ENCODE measurements at places on chromosomes 12 and 14.

- no peak for DNase-seq
Observed at GRCh38 chr12:112473056-112473455, 54.3 kb downstream of the PTPN11 start.

- DNase-seq, result no peak
Observed at GRCh38 chr12:120235369-120236323, 29.9 kb downstream of the PXN start.

DNA sequence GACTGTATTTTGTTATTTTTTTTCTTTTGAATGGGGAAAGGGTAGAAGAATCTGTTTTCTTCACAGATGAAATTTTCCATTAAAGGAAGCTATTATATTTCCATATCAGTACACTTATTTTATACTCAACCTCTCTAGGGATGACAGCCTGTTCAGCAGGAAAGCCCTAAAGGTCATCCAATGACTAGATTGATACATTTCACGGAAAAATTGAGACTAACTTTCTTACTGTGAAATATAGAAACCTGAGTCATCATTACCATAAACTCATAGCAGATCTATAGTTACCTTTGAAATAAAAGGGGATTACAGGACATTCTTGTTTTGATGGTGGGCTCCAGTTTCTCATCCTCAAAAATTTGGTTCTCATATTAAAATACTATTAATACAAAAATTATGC is 36.1 kb upstream of the PTCSC3 start:
- DNase-seq, result no peak

- no peak for DNase-seq
Observed at GRCh38 chr14:35956376-35957085, 130.4 kb downstream of the BRMS1L start.

GRCh38 chr12:131355361-131356245 is 355.3 kb upstream of the SFSWAP start:
- no peak for DNase-seq

DNA sequence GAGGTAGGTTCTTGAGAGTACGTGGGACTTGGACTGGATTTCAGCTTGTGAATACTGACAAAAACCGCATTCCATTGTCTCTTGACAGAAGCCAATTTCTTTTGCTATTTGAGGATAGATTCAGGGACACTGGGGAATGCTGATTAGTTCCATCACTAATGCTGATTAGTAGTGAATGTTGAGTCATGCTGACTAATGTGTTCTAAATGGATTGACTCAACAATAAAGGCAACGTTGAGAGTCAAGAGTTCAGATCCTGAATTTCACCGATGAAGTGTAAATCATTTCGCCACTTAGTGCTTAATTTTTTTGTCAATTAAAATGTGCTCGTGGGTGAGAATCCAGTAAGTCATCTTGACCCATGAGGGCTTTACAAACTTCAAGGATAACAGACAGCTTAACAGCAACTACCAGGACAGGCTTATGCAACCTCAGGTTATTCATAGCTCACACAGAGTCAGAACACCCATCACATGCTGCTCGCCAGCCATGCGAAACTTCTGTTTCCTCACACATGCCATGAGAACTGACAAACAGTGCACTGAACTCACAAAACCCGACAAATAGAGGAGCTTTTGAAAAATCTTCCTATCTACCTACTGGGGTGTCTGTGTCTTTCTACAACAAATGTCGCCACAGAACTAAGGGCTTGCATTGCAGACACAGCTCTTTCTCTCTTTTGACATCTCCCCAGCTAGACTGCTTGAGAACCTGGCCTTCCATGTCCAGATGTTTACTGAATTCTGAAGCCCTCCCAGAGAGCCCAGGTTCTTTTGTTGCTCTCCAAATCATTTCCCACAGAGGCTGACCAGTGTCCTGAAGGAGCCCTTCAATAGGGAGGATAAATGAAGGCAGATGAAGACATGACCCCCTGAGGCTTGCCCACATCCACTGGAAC is 316.4 kb downstream of the ZFP36L1 start:
- no peak for DNase-seq

DNA sequence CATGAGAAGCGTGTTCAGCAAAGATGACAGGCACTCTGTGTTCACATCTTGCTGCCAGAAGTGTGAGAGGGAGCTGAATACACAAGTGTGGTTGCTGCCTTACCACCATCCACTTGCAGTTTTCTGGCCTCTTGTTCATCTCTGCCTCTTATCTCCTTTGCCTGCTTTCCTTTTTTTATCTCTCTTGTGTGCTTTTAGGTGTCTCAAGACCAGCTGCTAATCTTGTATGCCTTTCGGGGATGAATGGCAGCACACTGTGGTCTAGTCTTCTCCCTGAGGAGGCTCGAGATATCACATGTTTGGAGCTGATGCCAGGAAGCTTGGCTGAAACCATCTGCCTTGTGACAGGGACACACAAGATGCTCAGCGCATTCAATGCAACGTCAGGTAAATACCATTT is 17.2 kb downstream of the FAM234B start:
- no peak for DNase-seq

GRCh38 chr14:93331728-93332396 is 974 bp downstream of the BTBD7 start:
- DNase-seq, result no peak

- DNase-seq, result no peak
Observed at GRCh38 chr14:84036840-84037239, 1493.1 kb upstream of the FLRT2 start.

DNA sequence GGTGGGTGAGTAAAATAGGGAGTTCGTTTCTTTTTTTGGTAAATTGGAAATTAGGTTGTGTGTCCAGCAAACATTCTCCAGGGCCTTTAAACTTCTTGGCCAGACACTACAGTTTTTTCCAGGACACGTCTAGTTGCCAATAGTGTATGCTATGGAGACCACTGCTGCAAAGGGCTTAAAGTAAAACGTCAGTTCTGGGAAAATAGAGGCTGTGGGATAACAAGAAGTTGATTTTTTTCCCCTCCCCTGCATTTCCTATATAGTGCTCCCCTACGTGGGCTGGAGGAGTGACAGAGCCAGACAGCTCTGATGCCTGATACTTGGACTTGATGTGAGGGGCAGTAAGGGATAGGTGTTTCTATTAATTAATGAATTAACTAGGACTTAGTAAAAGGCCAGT is 2.4 kb downstream of the ACVR1B start:
- no peak for DNase-seq

DNA sequence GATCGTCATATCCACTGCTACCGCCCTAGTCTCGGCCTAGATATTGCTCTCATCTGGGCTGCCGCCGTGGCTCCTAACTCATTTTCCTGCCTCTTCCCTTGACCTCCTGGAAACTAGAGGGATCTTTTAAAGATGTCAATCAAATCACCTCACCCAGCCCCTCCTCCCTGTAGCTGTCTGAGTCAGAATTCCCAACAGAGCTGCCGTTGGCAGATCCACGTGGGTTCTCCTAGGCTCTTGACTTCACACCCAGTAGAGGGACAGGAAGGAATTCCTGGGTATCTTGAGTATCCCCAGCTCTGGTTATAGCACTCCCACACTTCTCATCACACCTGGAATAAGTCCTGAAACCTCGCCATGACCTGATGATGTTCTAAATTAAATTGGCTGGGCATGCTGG is 11.9 kb downstream of the TGFB3 start:
- DNase-seq, result no peak

GRCh38 chr12:12927211-12928079 is 24.5 kb downstream of the GPRC5D start:
- no peak for DNase-seq

DNA sequence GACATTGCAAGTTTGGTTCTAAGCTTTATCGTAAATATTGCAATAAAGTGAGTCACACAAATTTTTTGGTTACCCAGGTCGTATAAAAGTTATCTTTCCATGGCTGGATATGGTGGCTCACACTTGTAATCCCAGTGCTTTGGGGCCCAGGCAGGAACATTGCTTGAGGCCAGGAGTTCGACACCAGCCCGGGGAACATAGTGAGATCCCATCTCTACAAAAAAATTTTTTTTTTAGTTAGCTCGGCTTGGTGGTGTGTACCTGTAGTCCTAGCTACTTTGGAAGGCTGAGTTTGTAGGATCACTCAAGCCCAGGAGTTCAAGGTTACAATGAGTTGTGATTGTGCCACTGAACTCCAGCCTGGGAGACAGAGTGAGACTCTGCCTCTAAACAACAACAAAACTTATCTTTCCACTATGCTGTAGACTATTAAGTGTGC is 24.4 kb downstream of the PRORP start:
- no peak for DNase-seq

DNA sequence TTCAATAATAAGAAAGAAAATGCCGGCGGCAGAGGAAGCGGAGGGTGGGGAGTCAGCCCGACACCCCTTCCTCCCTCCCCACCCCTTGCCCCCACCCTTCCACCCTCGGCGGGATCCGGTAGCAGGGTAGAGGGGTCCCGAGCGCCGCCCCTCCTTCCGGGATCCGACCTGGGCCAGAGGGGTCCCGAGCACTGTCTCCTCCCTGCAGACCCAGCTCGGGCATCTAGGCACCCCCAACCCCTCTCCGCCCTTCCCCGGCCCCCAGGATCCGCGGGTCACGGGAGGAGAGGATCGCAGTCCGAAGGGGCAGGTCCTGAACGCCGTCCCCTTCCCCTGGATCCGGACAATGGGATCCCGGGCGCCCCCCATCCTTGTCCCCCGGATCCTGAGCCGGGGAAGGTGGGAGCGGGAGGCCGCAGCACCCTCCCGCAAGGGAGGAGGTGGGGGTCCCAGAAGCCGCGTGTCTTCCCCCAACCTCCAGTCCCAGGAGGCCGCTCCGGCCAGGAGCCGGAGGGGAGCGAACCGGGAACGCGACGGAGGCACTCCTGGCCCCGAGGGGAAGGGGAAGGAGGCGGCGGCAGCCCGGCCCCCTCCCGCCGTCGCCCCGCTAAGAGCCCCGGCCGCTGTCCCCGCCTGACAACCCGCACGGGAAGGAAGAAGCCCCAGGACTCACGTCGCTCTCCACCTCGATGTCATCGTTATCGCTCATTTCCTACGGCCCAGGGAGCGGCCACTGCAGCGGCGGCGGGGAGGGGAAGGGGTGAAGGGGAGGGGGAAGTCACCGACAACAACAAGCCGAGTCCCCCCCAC is 481 bp downstream of the MAX start:
- DNase-seq, result peak; percentile 38

GRCh38 chr14:93832665-93833064 is 44.4 kb upstream of the PRIMA1 start:
- DNase-seq, result no peak

- no peak for DNase-seq
Observed at GRCh38 chr12:65934480-65935115, 110.3 kb downstream of the HMGA2 start.

GRCh38 chr14:74858022-74858421 is 17.9 kb downstream of the PROX2 start:
- no peak for DNase-seq

GRCh38 chr14:77086017-77086727 is 11.9 kb upstream of the CIPC start:
- peak; percentile 16 for DNase-seq

GRCh38 chr12:51357374-51358047 is 11.0 kb upstream of the CELA1 start:
- DNase-seq, result no peak

DNA sequence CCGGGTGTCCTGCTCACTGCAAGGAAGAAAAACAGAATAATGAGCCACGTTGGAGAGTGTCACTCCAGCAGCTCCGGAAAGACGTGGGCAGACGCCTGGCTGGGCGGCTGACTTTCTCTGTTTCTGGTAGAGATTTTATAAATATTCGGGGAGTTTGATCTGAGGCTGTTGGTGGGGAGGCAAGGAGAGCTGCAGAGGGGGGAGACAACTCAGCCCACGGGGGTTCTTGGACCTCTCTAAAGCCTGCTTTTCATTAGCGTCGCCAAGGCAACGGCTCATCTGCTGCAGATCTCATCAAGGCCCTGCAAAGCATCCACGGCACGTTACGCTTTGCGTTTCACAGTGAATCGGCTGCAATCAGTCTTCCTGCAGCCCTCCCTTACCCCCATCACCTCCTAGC is 207.2 kb downstream of the ZFP36L1 start:
- DNase-seq, result no peak

GRCh38 chr12:75820848-75821578 is 210.6 kb downstream of the PHLDA1 start:
- no peak for DNase-seq

GRCh38 chr12:29732191-29732590 is 51.6 kb downstream of the TMTC1 start:
- no peak for DNase-seq

DNA sequence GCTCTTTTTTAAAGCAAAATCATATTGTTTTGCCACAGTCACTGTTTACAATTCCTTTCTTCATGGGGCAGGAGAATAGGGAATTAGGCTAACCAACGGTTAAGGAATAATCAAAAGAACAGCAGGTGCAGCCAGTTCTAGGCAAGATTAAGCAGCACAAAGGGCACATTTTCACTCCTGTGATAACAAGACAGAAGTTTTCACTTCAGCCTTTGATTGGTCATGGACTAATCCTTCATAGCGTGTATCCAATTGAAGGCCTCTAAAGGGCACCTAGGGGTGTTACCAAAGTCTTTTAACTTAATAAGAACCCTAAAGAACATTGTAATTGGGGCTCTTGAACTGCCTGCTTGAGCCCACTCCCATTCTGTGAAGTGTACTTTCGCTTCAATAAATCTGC is 206.9 kb upstream of the AMIGO2 start:
- no peak for DNase-seq

DNA sequence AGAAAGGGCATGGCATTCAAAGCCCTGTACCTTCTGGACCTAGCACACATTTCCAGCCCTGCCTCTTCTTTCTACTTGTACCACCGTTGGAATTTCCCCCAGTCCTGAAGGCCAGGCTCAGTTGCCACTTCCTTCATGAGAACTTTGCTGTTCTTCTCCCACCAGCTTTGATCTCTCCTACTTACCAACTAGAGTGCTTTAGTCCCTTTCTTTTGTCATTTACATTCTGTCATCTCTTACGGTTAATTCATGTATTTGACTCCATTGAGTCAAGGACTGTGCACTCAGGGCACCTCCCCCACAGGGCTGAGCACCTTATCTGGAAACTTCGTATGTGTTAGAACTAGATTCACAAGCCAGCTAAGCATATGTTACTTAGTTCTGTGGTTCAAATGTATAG is 26.3 kb downstream of the BICDL1 start:
- DNase-seq, result no peak

- DNase-seq, result no peak
Observed at GRCh38 chr12:20040831-20041230, 327.5 kb upstream of the PDE3A start.

- DNase-seq, result no peak
Observed at GRCh38 chr12:91172096-91172495, 10.5 kb downstream of the DCN start.
